ENCODE measurements at places on chromosomes 2 and 18.

DNA sequence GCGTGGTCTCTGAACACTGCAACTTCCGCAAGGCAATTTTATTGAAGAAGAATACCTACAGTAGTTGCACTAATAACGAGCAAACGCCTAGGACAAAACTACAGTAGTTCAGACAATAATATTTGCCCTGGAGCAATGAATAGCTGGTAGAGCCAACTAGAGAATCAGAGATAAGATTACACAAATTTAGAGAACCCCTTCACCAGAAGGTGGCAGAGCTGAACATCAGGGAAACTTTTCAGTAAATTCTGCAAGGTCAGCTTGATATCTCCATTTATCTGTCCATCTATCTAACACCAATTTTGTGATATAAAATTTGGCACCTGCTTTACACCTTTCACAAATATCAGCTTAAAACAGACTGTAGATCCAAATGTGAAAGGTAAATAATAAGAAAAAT is 43.8 kb downstream of the CDH19 start:
- peak; percentile 32 for DNase-seq

DNA sequence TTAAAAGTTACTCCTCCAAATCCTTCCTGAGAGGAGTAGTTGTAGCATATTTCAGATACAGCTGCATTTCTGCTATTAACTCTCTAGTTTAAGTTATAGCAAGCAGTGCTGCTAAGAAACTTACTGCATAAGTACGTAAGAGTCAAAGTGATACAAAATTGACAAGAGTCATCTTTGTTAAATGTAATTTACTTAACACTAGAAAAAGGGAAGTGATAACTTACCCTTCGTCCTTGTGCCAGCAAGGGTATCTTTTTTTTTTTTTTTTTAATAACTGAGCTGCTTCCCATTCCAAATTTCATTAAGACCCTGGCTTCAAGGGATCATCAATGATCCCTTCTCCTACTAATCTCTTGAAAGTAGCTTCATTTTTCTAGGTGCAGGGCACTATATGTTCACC is 493.0 kb downstream of the PLCL1 start:
- no peak for DNase-seq

DNA sequence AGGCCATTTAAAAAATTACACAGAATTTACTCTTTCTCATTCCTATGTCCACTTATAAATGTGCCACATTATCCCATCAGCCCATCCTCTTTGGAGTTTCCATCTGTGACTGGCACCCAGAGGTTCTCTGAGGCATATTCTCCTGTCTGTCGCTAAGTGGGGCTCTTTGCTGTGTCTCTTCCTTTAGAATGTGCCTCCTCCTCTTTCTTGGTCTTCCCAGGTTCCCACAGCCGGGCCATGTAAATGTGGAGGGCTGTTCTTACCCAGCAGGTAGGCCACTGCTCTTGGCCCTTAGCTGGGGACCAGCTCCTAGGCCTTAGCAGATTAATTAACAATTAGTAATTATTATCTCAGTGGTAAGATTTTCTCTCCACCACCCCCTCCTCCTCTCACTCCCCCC is 167.0 kb downstream of the INSIG2 start:
- DNase-seq = no peak

GRCh38 chr18:53952700-53953099 is 271.8 kb downstream of the MBD2 start:
- DNase-seq = no peak

DNA sequence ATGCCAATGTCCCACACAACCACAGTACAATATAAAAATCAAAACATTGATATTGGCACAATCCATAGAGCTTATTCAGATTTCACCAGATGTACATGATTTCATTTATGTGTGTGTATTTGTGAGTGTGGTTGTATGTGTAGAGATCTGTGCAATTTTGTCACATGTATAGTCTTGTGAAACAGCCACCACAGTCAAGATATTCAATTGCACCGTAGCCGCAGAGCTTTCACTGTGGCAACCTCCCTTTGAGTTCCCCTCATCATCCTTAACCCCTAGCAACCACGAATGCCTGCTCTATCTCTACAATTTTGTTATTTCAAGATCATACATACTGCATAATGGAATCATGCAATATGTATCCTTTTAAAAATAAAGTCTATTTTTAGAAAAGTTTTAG is 391.3 kb downstream of the SETBP1 start:
- DNase-seq = no peak

- DNase-seq = no peak
Measured at GRCh38 chr2:182186132-182186735, 200.6 kb downstream of the PPP1R1C start.

GRCh38 chr18:51514128-51514527 is 316.6 kb upstream of the MEX3C start:
- no peak for DNase-seq

GRCh38 chr2:66569321-66569851 is 134.5 kb downstream of the MEIS1 start:
- no peak for DNase-seq

DNA sequence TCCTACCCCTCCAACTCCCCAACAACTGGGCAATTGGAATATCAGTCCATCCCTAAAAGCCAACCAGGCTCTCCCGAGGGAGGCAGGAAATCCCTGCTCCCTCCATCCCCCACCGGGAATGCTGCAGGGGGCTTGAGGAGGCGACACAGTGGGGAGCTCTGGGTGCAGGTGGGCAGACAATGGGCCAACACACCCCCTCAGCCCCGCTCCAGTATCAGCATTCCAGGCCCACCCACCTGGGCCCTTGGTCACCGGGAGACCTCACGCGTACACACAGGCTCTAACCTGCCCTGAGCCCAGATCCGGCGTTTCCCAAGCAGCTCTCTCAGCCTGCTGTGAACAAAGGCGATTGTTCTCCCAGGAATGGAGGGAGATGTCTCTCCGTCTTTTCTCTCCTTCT is 37.6 kb upstream of the FZD7 start:
- DNase-seq = no peak

GRCh38 chr2:161746891-161747535 is 122.8 kb downstream of the SLC4A10 start:
- DNase-seq = no peak

- DNase-seq = no peak
Measured at GRCh38 chr2:195756218-195756942, 99.4 kb downstream of the SLC39A10 start.

GRCh38 chr18:79353267-79353666 is 42.5 kb upstream of the NFATC1 start:
- DNase-seq = no peak

- DNase-seq = no peak
Measured at GRCh38 chr2:230697676-230698075, 15.0 kb upstream of the CAB39 start.

- DNase-seq = no peak
Measured at GRCh38 chr2:124662946-124663644, 638.0 kb downstream of the CNTNAP5 start.

GRCh38 chr2:222943820-222944219 is 83.0 kb downstream of the ACSL3 start:
- no peak for DNase-seq

- peak; percentile 92 for DNase-seq
Measured at GRCh38 chr2:24540011-24540477, 49.0 kb downstream of the NCOA1 start.

GRCh38 chr2:27705851-27706622 is 42.3 kb downstream of the SLC4A1AP start:
- peak; percentile 98 for DNase-seq

DNA sequence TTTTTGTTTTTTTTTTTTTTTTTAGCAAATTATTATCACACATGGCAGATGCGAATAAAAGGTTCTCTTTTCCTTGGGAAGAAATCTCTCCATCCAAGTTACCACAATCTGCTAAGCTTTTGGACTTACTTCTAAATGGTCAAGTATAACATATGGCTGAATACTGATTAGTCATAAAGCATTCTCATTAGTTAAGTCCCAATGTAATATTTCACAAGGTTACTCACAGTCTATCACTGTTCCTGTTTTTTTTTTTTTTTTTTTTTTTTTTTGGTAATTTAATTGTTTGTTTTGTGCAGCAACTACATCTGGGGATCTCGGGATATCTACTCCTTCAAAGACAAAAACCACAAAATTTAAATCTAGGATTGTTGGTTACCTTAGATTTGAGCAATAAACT is 771.7 kb downstream of the CPS1 start:
- no peak for DNase-seq

DNA sequence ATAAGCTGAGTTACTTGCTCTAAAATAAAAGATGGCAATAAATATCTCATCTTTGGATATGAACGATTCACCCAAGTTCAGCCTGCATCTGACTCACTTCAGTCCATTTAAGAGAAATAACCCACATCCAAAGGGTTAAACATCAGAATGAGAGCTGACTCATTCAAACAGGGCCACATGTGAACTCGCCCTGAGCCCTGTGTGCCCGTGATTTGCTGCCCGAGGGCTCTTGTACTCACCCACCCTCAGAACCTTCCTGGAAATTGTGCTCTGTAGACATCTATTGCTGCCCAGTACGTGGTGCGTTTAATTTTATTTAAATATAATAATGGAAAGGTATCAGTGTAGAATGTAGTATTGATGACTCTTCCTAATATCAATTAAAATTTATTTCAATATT is 66.9 kb upstream of the RBM44 start:
- DNase-seq = no peak

- DNase-seq = no peak
Measured at GRCh38 chr2:26465266-26465925, 12.5 kb downstream of the OTOF start.
